Mucosa of descending colon (tissue), 3 donors: ENCODE measurements at places on chromosomes 3 and 15. TPM values are rescaled to one million over a fixed set of nuclear protein-coding genes. Genes with fewer than 3 reads are reported as not detected.

DNA sequence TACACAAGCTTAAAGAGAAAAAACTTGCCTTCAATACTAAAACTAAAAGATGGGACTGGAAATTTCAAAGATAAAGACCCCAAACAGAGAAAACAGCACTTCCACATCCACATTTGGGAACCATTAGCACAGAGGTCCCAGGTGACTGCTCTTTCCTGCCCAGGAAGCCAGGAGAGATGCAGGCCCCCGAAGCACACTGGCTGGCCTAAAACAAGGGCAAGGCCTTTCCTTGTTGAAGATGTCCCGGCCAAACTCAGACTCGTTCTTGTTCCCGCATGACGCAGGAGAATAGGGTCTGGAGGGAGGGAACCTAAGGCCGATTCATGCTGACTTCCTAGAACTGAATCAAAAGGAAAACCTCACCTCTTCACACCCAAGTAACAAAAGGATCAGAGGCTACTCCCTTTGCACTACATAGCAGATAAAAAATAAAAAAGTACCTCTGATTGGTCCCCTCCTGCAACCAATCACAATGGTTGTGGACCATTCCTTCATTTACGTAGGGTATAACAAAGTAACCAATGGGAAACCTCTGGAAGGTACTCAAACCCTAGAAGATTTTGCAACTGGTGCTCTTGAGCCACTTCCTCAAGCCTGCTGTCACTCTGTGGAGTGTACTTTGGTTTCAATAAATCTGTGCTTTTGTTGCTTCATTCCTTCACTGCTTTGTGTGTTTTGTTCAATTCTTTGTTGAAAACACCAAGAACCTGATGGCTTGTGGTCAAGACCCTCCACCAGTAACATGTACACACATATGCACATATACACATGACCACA lies 48.7 kb downstream of the EFCAB12 start:
- no peak for DNase-seq

DNA sequence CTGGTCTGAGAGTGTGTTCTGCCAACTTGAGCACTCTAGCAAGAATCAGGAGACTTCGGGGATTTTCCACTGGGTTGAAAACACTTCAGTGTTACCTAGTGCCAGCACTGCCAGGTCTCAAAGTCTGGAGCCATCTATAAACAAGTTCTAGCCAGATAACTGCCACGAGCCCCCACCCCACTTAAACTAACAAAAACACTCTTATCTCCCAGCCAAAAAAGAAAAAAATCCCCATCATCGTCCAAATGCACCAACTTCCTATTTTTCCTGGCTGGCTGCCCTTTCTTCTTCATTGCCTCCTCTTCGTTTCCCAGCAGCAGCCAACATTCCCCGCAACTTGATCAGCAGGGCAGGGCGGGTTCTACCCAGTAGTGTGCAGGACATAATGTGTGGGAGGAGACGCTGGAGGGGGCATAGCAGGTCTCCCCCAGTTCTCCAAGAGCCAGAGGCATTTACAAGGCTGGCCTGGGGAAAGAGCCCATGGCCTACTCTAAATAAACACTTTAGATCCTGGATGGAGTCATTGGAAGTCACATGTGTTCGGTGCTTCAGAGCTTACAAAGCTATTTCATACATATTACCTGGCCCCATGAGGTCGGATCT lies 29.5 kb downstream of the C2CD4B start:
- peak; percentile 57 for DNase-seq

DNA sequence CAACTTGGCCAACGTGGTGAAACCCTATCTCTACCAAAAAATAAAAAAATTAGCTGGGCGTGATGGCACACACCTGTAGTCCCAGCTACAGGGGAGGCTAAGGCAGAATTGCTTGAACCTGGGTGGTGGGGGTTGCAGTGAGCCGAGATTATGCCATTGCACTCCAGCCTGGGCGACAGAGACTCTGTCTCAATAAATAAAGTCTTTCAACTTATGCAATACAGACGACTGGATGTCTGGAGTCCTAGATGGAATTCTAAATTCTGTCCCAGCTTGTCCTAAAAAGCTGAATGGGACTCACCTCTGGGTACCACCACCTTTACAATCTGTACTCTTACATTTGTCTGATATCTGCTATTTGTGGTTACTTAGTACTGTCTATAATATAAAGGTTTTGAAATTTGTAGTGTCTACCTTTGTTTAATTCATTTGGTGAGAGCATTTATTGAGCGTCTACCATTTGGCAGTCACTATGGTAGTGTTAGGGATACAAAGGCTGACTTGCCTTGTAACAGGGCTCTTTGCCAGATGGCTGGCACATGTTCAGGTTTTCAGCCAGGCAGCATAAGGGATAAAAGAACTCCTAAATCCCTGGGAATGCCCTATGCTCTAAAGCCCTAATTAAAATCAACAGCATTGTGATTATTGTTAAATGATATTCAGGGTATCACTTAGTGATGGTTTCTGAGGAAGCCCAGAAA lies 7.2 kb upstream of the ZNF609 start:
- no peak for DNase-seq

DNA sequence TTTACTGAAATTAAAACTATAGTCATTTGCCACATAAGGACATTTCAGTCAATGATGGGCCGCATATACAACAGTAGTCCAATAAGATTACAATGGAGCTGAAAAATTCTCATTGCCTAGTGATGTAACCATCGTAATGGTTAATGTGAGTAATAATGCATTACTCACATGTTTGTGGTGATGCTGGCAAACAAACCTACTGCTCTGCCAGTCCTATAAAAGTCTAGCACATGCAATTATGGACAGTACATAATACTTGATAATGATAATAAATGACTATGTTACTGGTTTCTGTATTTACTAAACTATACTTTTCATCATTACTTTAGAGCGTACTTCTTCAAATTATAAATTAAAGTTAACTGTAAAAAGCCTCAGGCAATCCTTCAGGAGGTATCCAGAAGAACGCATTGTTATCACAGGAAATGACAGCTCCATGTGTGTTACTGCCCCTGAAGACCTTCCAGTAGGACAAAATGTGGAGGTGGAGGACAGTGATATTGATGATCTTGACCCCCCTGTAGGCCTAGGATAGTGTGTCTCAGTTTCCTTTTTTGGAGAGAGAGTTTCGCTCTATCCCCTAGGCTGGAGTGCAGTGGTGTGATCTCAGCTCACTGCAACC lies 102.7 kb downstream of the ATP1B3 start:
- no peak for DNase-seq

- peak; percentile 62 for DNase-seq
These were observed 48.2 kb upstream of the IGF1R start for GRCh38 chr15:98599909-98600691.

GRCh38 chr15:73941449-73941848 lies 15.2 kb downstream of the LOXL1 start:
- no peak for DNase-seq

DNA sequence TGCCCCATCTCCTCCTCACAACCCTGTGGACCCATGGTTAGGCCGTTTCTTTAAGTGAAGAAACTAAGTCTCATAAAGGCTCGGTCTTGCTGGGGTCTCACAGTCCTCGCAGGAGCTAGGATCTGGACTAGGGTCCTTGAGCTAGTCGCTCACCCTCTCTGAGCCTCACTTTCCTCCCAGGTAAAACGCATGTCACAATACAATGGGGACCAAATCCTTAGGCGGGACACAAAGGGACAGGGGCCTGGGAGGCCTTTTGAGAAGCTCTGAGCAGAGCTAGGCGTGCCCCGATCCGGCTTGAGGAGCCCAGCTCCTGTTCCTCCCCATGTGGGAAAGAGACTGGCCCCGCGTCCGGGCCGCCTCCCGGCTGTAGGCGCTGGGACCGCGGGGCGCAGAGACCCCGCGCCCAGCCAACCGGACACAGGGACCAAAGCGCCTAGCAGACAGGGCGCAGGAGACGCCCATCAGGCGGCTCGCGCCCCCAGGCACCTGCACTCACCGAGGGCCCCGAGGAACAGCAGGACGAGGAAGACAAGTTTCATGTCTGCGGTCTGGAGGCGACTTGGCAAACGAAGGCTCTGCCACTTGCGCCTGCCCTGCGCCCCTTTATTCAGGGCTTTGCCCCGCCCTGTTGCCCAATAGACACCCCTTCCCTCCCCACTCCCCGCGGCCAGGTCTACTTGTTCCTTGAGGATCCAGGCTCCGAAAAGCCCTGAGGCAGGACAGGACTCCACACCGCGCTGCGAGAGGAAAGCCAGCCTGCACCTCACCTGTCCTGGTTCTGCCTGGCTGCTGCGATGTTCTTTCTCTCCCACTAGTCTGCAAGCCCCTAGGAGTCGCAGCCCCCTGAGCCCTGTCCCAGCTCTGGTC lies at the start of gene LTF:
TSS of gene LTF (minus strand) at position 580 of the 870 bp plus-strand sequence. CDS start at position 542, 38 bp downstream.
- no peak for DNase-seq

Gene TGFBR2
- total RNA-seq = 71.4 TPM

DNA sequence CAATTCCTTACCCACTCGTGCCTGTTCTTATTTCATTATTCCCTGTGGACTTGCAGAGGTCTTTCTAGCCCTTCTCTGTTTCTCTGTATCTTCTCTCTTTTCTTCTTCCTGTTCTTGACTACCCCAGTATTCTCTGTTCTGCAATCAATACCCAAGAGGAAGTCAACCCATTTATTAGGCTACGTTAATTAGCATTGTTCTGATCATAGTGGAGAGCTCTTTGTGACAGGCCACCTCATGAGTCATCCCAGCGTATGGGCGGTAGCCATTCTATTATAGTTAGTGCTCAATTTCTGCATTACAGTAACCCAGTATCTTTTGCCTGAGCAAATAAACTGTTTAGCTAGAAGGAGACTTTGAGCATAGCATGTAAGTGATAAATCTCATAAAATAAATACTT lies 259.5 kb upstream of the GRM7 start:
- DNase-seq = no peak

GRCh38 chr15:27196691-27197090 lies 225.7 kb downstream of the GABRG3 start:
- DNase-seq = no peak

GRCh38 chr3:39485547-39485946 lies 18.1 kb downstream of the MOBP start:
- DNase-seq = no peak

DNA sequence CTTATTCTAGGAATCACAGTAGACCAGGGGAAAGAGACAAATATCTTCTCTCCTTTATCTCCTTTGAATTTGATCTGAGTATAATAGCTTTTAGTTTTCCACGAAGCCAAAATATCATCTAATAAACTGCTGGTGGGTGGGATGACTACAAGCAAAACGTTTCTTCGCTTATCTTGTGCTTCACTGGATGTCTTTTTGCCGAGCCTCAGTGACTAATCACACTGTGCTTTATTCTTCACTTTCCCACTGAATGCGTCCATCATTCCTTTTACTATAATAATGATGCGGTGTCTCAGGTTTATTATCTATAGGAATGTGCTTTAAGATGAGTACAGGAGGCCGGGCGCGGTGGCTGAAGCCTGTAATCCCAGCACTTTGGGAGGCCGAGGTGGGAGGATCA lies 32.5 kb downstream of the CEP152 start:
- no peak for DNase-seq
